Stimulated activated CD8-positive, alpha-beta memory T cell treated with anti-CD3 and anti-CD28 coated beads, Interleukin-2, amount 100 ng/mL, for 1 hour (primary cell): ENCODE measurements at places on chromosomes 7 and 10.

DNA sequence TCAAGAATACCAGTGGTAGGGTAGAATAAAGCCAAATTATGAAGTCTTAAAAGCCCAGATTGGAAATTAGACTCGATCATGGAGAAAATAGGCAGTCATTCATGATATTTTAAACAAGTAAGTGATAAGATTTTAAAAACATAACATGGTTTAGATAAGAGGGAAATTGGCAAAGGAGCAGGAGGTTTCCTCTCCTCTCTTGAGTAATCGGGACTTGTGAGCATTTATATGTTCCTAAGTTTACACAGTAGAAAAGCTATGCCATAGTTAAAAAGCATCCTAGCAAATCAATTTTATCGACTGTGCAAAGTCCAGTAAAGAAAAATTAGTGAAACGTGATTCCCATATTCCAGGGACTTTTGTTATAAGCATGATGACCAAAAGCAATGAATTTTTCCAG is 313.2 kb downstream of the AHR start:
- DNase-seq, result no peak

- DNase-seq, result no peak
Measured at GRCh38 chr10:23081221-23081750, 14.1 kb upstream of the MSRB2 start.

- DNase-seq, result no peak
Measured at GRCh38 chr7:149532654-149533053, 35.0 kb upstream of the ZNF746 start.

DNA sequence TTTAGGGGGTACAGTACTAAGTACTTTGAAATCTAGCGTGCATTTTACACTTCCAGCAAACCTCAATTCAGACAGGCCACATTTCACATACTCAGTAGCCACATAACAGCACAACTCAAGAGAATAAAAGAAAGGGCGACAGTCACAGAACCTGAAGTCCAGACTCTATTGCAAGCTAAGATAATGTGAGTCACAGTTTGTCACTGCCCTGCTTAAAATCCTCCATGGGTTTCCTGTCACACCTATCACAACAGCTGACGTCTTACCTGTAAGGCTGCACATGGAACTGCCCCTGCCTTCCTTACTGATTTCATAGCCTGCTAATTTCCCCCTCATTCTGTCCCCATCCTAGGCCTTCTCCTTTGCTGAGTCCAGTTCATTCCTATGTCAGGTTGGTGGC is 16.1 kb upstream of the CDK14 start:
- DNase-seq, result no peak
